NB4 (cell line): ENCODE measurements at places on chromosomes 4 and X.

- DNase-seq: no peak
Measured at GRCh38 chr4:105551965-105552746, at the start of gene ARHGEF38. Gene ARHGEF38 (plus strand): TSS chr4:105552620. CDS start chr4:105552766, 146 bp downstream.

DNA sequence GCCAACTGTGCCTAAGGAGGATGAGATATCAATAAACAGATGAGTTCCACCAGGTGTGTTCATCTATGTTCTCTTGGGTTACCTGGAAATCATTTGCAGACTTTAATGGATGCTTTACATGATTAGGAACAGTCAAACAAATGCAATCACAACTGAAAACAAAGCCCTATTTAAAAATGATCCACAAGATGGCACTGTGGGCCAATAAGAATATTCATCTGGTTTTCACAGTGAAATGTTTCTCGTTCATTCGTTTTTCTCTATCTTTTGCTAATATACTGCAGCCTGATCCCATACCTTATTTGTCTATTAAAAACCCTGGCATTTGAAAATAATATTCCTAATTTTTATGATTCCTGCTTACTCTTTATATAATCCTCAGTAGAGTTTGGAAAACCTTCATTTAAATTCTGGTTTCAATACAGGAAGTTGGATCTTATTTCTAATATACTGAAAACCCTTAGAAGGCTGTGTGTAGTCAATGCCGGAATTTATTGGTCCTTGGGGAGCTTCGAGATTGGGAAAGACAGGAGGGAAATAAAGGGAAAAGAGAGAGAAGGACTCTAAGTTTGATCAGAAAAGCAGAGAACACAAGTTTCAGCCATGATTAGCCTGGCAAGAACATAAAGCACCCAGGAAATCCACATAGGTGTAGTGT lies 63.8 kb upstream of the TAPT1 start:
- peak; percentile 58 for DNase-seq

DNA sequence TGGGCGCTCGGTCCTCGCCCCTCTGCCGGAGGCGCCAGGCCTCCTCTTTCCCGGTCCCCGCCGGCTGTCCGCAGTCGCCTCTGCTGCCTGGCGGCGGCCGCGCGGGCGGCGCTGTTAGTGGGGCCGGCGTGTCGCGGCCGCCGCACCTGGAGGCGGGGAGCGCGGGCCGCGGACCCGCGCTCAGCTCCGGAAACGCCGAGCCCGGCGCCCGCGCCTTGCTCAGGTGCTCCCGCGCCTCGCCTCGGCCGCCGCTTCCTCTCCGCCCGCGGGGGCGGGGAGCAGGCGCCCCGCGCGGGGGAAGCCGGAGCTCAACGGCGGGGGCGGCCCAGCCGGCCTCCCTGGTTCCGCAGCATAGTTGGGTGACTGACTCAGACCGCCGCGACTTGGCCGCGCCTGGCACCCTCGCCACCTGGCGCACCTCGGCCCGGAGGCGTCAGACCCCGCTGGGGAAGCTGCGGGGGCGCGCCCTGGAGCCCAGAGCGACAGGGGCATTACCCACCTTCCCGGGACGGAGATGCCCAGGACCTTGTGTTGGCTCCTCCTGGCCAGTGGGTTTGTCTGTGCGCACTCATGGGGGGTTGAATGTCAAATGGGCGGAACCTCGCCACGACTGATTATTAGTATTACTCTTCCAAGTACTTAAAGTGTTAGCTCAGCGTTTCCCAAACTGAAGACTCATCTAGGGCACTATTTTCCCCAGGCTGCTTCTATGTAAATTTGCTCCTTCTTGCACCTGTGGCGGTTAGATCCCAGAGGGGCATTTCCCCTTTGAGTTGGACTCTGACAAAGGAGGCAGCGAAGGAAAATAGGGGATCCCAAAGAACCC lies at the start of gene ARAP2:
ARAP2 (minus strand) TSS at position 258 of the 826 bp plus-strand sequence. CDS start 15,028 bp downstream, outside the sequence.
- DNase-seq: peak; percentile 78

- no peak for DNase-seq
Measured at GRCh38 chr4:77854431-77855111, 8.1 kb upstream of the MRPL1 start.

DNA sequence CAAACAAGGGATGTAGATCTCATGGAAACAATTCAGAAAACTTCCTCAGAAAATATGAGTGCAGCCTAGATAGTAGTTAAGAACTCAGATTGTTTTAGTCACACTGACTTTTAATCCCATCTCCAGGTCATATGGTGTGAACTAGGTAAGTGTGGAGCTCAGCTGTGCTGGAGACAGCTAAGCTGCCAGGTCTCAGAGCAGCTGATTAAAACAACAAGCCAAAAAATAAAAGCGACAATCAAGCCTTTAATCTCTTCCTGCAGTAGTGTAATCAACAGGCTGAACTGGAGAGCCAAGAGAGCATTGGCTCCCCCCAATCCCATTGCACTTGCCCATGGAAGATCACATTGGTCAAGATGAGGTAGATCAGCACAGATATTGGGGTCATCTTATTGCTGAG lies 98.3 kb upstream of the ATOH1 start:
- DNase-seq: no peak

- DNase-seq: peak; percentile 52
Measured at GRCh38 chr4:3791910-3792542, 25.8 kb downstream of the ADRA2C start.

GRCh38 chr4:87707279-87707918 lies 57.3 kb downstream of the DMP1 start:
- DNase-seq: peak; percentile 6

GRCh38 chrX:118644378-118644777 lies 83.0 kb upstream of the IL13RA1 start:
- DNase-seq: peak; percentile 55

GRCh38 chr4:171035909-171036308 lies 777.3 kb upstream of the GALNTL6 start:
- peak; percentile 6 for DNase-seq

DNA sequence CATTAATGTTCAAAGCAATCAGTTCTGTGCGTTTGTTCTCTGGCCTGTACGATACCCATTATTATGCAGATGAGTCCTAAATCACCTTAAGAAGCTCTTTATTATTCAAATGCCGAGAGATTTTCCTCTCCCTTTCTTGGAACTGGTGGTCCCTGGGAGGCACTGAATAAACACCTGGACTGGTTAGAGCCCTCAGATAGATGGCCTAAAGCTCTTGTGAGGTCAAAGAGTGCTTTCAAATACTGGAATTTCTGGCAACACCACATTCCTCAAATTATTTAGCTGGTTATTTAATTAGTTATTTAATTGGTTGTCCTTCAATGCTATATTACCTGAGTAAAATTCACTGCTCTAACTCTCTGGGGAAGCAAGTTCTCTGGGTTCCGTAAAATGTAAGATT lies 3.0 kb downstream of the ARHGEF38 start:
- no peak for DNase-seq

GRCh38 chrX:32041181-32041580 lies 969.3 kb upstream of the FTHL17 start:
- no peak for DNase-seq

DNA sequence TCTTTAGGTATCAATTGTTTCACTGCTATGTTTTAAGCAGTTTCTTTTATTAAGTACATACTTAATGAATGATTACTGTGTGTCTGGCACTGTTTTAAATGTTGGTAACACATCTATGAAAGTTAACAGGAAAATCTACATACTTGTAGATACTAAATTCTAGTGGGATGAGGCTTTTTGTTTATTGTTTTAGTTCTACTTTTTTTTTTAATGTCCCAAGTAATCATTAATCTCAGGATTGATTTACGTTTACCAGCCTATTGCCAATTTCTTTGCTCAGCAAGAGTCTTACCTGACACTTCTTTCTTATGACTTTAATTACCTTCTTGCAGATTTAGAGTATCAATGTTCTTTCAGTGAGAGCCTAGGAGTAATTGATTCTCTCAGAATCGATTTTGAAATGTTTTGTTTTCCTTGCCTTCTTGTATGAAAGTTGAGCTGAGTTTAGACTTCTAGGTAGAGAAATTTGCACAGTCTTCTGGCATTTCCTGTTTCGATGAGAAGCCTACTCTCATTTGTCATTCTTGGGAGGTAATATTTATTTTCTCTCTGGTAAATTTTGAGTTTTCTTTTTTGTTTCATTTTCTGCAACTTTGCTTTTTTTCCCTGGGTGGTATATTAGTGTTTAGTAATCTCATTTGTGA lies 235.2 kb upstream of the ANKRD50 start:
- no peak for DNase-seq

- DNase-seq: no peak
Measured at GRCh38 chr4:124030147-124030546, 633.6 kb downstream of the SPRY1 start.

DNA sequence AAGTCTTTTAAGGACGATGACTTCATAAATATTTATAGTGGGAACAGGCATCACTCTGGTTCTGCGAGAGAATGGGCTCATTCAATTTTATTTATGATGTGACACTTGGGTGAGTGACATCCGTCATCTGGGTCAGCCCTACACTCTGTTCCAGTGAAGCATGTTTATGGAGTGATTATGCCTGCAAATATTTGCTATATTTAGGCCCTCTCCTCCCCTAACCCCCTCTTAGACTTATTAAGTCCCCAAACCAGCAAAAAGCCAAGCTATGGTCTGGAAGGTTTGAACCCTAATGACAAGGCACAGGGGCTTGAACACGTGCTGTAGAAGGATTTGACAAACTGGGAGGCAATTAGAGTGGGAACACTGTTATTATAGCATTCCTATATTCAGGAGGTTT lies 55.9 kb downstream of the C4orf51 start:
- DNase-seq: no peak

DNA sequence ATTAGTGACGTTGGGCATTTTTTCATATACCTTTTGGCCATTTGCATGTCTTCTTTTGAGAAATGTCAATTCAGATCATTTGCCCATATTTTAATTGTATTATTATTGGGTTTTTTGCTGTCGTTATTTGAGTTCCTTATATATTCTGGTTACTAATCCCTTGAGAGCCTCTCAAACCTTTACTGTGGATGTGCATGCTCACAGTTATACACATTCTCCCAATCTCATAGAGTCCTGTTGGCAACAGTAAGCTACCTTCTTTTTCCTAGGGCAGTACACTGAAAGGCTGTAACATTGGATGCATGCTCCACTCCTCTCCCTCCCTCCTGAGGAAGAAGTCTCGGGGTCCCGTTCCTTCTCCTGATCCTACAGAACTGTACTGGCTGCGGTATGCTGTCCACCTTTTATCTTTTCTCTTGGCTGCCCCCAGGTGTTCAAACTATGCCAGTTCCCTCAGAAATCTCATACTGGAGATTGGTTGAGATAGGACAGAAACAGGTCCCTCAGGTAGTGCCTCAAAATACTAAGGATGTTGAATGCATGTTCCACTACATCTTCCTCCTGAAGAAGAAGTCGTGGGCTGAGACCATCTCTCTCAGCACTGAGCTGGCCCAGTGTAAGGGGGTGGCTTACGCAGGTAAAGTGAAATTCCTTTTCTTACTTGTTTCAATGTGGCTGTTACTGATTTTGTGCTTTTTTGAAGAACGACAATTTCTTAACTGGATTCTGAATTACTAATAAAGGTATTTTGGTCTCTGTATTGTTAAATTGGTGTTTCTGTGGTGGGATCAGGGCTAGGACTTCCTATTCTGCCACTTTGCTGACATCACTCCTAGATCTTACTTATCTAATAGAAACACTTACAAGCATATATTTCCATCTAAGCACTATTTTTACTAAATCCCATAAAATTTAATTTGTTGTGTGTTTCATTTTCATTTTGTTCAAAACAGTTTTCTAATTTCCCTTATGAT lies 145.4 kb upstream of the HUWE1 start:
- DNase-seq: peak; percentile 49

DNA sequence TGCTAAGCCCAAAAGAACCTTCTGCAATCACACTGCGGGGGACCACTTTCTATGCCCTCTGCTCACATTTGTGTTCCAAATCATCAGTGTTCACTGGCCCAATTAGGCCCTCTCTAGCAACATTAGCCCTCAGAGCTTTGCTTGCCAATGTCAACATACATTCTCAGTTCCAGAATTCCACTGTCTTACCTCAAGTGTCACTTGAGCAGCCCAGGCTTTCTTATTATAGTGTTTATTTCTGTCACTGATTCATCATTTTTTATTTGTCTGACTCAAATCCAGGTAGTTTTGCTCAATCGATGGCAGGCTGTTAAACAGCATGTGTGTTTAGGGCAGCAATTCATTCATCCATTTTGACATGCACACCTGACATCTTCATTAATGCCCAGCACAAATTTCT lies 291.2 kb downstream of the TEX13A start:
- no peak for DNase-seq

GRCh38 chr4:85720735-85721134 lies 245.8 kb downstream of the ARHGAP24 start:
- no peak for DNase-seq

GRCh38 chr4:153383131-153383530 lies 38.6 kb downstream of the MND1 start:
- DNase-seq: no peak

DNA sequence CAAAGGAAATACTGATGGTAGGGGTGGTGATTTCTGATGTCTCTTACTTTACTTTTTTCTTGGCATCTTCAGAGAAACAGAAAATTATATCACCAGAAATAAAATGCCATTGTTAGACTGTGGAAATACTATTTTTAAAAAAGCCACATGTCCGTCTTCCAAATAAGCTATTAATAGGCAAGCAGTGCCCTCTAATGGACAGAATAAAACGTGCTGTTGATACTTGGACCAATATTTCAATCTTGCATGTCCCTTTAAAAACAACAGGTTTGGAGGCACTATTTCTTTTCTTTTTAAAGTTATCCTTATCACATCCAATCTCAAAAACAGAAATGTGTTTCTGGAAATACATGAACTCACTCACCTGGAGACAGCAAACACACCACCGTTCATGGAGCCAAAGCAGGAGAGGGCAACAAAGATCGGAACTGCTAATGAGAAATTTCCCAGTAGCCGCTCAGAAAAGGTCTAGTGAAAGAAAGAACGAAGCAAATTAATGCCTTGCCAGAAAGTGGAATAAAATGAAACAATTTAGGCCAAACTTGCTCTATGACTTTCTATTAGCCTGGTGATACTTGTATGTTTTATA lies 59.2 kb downstream of the SLC7A11 start:
- DNase-seq: peak; percentile 61

GRCh38 chr4:60565558-60565957 lies 634.6 kb upstream of the ADGRL3 start:
- DNase-seq: no peak

- peak; percentile 2 for DNase-seq
Measured at GRCh38 chrX:112731793-112732192, 52.1 kb upstream of the LHFPL1 start.

DNA sequence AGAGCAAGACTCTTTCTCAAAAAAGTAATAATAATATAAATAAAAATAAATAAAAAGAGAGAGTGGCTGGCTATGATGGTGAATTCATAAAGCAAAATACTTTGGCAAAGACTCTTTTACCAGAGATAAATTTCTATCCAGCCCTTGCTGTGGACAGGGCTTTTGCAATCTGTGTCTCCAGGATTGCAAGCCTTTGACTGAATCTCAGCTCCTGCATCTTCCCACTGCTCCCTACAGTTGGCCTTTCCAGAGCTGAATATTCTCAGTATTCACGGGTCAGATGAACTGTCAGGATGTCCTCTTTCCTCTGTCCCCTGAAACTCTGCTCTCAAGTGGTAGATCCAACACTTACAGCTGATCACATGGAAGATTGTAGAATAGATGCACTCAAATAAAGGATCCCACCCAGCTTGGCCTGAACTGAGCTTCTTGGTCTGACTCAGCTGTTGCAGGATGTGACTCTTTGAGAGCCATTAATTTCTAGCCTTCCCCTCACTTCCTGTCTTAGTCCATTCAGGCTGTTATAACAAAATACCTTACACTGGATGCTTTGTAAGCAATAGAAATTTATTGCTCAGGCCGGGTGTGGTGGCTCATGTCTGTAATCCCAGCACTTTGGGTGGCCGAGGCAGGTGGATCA lies 123.4 kb upstream of the GUCY1A1 start:
- DNase-seq: no peak

GRCh38 chr4:109015413-109015810 lies 252.6 kb upstream of the ETNPPL start:
- no peak for DNase-seq
